Progenitor cell of endocrine pancreas (in vitro differentiated cells): ENCODE measurements at places on chromosomes 4 and X. TPM values are rescaled to one million over a fixed set of nuclear protein-coding genes. Genes with fewer than 3 reads are reported as not detected.

DNA sequence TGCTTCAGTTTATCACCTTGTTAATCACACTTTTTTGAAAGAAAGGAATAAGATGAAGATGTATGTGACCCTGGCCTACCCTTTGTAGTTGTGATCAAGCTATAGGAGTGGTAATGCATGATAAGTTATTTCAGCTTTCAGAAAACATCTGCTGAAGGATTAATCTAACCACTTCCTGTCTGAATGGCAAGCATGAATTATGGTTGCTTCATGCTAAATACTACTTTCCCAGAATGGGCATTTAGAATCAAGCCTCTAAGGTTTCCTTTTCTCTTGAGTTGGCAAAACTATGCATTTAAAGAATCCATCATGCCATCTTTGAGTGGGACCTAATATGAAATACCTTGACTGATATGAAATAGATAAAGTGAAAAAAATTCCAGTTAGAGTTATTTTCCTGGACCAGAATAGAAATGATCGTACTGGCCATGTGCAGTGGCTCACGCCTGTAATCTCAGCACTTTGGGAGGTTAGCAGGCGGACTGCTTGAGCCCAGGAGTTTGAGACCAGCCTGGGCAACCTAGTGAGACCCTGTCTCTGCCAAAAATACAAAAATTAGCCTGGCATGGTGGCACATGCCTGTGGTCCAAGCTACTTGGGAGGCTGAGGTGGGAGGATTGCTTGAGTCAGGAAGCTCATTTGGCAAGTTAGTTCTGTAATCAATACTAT, 59.1 kb downstream of the ANXA3 start:
- no peak for DNase-seq

GRCh38 chrX:150326541-150327247, 36.4 kb upstream of the MAMLD1 start:
- no peak for DNase-seq

GRCh38 chr4:24570574-24571236, 13.6 kb downstream of the DHX15 start:
- no peak for DNase-seq

DNA sequence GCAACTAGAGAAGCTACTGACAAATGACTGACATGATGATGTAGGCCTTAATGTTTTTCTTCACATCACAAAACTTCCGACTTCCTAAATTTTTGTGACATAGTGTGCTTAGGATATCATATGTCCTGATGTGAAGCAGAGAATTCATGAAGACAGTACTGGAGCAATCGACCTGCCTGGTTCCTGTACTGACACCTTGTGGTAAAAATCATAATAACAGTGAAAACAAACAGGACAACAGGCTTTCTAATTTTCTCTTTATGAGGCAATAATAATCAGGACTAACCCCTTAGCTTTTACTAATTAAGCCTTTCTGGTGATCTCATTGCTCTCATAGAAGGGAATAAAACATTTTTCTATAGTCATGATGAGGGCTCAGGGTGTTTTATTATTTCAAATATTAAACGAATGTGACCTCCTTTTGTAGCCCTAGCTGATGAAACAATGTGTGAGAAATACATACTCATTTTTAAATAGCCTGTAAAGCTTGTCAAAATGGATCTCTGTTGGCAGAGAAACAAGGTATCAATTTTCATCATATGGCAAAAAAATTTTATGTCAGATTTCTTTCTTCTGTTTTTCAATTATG, 158.4 kb downstream of the TENT5D start:
- no peak for DNase-seq

The RASL11B gene
- 9.3 and 9.7 TPM in 2 replicates for total RNA-seq

The ZCCHC18 gene
- 5.1 and 5.9 TPM in 2 replicates for total RNA-seq

GRCh38 chrX:131397891-131398290, 108.8 kb upstream of the IGSF1 start:
- DNase-seq, result no peak

DNA sequence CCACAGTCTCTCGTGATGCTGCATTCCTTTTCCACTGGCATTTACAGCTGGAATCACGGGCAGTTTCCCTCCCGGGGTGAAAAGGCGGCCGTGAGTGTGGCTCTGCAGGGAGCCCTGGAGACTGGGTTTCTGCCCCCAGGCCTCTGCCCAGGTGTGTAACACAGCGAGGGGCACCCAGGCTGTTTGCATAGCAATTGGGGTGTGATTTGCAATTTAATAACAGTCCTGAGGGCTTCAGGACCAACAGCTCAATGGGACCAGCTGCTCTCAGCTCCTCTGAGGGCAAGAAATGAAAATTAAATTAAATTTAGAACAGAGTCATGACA, 99.0 kb upstream of the SHOX start:
- DNase-seq, result no peak

DNA sequence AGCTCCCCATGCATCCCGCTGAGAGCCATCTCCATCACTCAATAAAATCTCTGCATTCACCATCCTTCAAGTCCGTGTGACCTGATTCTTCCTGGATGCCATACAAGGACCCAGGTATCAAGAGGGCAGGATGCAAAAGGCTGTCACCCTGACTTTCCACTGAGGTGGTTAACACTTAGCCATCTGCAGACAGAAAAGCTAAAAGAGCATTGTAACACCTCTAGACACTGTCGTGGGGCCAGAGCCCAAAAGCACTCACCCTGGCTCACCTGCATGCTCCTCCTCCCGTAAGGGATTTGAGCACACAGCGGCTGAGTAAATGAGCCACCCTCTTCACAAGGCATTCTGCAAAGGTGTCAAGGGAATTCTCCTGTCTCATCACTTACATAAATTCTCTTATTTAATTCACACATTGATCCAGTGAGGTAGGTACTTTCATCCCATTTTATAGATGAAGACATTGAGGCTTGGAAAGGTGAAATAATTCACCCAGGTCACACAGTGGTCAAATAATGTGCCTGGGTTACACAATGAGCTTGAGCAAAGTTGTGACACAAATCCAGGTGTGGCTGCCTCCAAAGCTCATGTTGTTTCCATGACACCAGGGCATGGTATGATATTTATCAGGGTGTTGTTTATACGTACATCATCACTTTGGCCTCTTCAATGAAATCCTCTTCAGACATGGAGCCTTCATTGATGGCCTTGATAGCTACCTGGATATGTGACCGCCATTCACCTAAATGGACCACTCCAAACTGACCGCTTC, 48.0 kb downstream of the TXK start:
- DNase-seq, result no peak

DNA sequence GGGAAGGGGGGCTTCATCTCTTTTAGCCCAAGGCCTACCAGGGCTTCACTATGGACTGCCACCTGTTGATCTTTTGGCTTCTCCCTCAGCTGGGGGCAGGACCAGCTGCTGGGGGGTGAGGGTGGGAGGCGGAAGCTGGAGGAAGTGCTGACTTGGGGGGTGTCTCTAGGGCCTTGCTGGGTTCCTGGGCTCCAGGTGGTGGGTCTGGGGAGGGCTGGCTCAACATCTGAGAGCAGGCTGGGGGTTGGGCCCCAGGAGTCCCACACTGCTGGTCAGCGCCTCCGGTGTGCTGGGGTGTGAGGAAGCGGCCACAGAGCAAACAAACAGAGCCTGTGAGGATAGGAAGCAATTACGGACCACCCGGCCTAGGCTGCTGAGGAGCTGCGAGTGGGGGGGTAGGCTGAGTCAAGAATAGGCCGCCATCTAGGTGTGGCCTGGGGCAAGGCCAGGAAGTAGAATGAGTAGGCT, 85.7 kb downstream of the EFNB1 start:
- no peak for DNase-seq

DNA sequence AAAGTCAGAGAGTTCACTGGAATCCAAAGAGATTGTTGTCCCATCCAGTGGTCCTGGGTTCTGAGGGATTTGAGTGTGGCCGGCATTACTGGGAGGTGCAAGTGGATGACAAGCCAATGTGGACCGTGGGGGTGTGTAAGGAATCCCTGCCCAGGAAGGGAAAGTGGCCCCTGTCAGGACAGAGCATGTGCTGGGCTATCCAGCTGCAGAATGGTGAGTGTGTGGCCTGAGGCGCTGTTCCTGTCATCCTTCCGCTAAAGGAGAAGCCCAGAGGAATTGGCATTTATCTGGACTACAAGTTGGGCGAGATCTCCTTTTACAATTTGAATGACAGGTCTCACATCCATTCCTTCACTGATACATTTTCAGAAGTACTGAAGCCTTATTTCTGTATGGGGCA, 20.4 kb upstream of the TRIM60 start:
- DNase-seq, result no peak

GRCh38 chr4:184348311-184349233, 125.8 kb downstream of the IRF2 start:
- DNase-seq, result no peak

GRCh38 chr4:168480931-168481611, 779 bp upstream of the DDX60L start:
- DNase-seq, result no peak

- DNase-seq, result no peak
Measured at GRCh38 chrX:28398342-28398741, 188.9 kb upstream of the IL1RAPL1 start.

DNA sequence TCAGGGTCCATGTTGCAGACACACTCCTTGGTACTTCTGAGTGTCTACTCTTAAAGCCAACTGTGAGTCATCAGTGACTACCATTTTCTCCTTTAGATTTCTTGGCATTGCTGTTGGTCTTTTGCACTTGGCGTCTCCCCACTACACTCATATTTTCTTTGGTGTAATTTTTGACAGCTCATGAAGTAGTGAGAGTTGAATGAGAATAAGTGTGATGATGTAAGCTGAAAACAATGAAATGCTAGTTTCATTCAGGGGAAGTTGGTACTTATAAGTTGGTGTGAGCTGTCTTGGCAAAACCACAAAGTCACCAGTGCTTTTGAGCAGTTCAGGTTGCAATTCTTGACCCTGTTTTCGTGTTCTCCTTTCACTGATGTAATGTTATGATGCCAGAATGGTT, 142.9 kb upstream of the ARX start:
- DNase-seq, result no peak

GRCh38 chrX:67044866-67045265, 406.0 kb upstream of the EDA2R start:
- DNase-seq, result no peak

DNA sequence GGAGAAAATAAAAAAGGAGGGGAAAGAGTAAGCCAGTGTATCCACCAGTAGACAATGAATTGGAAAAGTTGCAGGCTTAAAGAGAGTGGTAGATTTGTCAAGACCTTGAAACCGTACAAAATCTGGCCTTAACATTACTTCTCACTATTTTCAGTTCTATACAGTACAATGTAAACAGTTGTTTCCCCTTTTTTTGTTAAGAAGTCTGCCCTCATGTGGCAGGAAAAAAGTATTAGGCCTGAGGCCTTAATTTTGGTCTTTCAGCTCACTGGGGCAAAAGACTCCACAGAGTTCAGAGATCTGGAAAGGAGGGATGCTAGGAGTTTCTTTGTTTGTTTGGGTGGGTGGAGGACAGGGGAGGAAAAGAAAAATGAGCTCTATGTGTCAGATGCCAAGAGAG, 92.8 kb upstream of the CCDC160 start:
- DNase-seq, result no peak

DNA sequence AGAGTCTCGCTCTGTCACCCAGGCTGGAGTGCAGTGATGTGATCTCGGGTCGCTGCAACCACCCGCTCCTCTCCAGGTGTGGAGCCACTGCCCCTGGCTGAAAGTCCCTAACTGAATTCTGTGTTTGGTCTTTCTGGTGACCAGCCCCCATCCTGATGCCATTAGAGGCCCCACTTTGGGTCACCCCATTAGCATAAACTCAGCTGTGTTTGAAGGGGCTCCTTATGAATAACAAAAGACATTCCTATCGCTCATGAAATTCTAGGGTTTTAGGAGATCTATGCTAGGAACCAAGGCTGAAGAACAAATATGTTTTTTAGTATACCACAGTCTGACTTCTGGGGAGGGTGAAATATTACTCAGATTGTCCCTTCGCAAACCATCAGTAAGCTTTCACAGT, 652.9 kb downstream of the ADGRL3 start:
- DNase-seq, result no peak

DNA sequence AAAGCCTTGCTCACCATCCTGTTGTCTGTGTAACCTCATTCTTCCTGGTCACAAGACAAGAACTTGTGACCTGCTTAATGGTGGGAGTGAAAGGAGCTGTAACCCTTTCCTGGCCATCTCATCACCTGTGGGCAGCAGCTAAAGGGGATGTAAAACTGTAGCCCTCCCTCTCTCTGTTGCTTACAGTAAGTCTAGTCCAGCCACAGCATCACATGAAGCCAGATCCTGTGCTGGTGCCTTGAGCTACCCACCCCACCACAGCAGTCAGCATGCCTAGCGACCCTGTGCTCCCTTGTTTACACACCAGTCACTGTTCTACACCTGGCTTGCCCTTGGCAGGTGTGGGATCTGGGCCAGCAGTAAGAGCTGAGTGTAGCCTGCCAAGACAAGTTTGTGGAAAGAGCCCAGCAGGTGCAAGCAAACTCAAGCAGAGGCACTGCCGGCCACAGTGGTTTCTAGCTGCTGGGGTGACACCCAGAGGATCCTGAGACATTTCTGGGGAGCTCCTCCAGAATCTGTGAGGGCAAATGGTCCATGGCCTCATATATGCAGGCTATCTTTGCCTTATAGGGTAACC, 41.0 kb downstream of the UGT2B28 start:
- no peak for DNase-seq

The BEND2 gene
- total RNA-seq, result not detected in 2 replicates

GRCh38 chr4:66340286-66340893, 670.1 kb upstream of the EPHA5 start:
- DNase-seq, result no peak

The PRRG1 gene
- total RNA-seq, result 1.7 and 2.5 TPM in 2 replicates

- DNase-seq, result no peak
Measured at GRCh38 chr4:36313703-36314102, 32.3 kb downstream of the DTHD1 start.

The CYSLTR1 gene
- total RNA-seq, result 0.09 TPM in 1 of 2 replicates, not detected in the other

DNA sequence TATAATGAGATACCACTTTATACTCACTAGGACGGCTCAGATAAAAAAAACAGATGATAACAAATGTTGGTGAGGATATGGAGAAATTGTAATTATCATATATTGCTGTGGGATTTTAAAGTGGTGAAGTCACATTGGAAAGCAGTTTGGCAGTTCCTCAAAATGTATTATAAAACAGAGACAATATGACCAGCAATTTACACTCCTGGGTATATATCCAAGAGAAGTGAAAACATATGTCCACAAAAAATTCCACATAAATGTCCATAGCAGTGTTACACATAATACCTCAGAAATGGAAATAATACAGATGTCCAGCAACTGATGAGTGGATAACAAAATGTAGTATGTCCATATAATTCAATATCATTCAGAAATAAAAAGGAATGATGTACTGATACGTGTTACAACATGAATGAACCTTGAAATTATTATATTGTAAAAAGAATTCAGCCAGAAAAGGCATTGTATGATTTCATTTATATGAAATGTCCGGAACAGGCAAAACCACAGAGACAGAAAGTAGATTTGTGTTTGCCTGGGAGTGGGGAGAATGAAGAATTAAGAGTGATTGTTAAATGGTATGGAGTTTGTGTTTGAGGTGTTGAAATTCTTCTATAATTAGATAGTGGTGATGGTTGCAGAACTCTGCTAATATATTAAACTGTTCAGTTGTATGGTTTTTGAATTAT, 220.9 kb downstream of the SLC7A11 start:
- DNase-seq, result no peak

DNA sequence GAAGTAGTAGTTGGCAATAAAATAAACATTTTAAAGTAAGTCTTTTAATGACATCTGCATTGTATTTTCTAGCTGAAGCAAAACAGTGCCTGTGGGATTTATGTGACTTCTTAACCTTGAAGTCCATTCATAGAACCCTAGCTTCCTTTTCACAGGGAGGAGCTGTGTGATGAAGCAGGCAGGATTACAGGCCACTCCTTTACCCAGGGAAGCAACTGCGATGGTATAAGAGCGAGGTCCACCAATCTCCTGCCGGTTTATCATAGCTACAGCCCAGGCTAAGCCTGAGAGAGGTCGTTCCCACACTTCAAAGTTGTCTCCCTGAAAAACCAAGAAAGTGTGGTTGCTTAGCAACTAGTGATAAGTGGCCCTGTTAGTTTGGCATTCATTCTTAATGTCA, 7.0 kb downstream of the RPL36A start:
- no peak for DNase-seq

The CORIN gene
- total RNA-seq, result 0.84 and 1.5 TPM in 2 replicates
